ENCODE measurements at places on chromosomes 2 and 18.
A peak's percentile ranks its signal among the peaks of the same experiment; 100 is the strongest.

GRCh38 chr2:199329466-199329865, 128.3 kb downstream of the SATB2 start:
- DNase-seq, result no peak

GRCh38 chr2:85867556-85868292, 21.1 kb downstream of the ST3GAL5 start:
- no peak for DNase-seq

GRCh38 chr2:209687323-209687969, 84.2 kb upstream of the UNC80 start:
- no peak for DNase-seq

- DNase-seq, result peak; percentile 58
Measured at GRCh38 chr2:119826370-119826961, 66.7 kb downstream of the PTPN4 start.

- DNase-seq, result no peak
Measured at GRCh38 chr2:1674276-1674675, 70.0 kb downstream of the PXDN start.

- no peak for DNase-seq
Measured at GRCh38 chr18:45250479-45250878, 364.8 kb upstream of the SLC14A2 start.

DNA sequence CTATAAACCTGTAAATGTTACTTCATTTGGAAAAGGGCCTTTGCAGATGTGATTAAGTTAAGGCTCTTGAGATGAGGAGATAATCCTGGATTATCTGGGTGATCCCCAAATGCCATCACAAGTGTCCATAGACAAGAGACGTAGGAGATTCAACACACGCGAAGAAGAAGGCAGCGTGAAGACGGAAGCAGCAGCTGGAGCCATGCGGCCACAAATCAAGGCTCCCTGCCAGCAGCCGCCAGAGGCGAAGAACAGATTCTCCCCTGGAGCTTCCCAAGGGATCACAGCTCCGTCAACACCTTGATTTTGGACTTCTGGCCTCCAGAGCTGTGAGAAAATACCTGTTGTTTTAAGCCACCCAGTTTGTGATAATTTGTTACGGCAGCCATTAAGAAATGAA, 11.0 kb upstream of the VAPA start:
- DNase-seq, result no peak

DNA sequence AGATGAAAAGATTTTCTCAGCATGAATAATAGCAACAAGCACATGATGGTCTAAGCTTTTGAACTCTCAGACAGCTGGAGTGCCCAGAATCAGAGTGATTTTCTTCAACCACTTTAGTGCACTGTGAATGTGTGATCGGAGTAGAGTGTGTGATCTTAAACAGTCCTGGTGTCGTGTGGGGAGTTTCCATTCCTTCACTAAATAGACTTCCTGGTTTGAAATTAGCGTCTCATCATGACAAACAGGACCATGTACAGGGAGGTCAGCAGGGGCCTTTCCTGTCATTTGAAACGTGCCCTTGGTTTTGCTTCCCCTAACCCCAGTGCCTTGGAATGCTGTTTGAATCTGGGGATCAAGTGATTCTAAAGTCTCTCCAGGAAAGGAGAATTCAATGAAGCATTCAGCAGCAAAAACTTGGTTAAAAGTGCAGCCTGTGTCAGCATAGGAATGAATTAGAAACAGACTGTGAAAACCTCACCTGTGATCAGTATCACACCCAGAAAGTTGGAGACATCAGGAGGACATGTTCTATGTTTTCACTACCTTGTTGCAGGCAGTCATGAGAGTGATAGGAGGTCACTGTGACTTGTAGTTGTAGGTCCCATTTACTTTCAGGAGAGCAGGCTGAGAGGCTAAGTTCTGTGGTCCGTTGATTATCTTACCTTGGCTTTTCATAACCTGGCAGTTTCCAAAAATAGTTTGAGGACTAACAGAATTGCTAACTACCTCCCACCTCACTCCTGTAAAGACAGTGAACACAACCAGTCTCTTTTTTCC, 400.3 kb downstream of the MTX2 start:
- DNase-seq, result no peak

DNA sequence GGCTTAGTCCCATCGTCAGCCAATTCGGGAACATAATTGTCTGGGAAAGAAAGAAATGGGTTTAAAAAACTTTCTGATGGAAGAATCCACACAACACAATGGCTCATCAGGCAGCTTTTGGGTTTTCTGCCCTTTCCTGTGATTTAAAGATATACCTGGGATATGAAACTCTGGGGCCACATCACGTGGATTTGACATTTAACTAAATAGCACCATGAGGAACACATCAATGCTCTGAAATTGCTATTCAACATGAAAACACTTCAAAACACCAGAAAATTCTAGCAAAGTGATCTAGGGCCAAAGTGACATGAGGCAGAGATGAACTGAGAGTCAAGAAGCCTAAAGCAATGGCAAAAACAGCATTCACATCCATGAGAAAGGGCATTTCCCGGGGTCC, 237.5 kb upstream of the PXDN start:
- no peak for DNase-seq

GRCh38 chr2:229629039-229629438, 85.3 kb downstream of the DNER start:
- no peak for DNase-seq

DNA sequence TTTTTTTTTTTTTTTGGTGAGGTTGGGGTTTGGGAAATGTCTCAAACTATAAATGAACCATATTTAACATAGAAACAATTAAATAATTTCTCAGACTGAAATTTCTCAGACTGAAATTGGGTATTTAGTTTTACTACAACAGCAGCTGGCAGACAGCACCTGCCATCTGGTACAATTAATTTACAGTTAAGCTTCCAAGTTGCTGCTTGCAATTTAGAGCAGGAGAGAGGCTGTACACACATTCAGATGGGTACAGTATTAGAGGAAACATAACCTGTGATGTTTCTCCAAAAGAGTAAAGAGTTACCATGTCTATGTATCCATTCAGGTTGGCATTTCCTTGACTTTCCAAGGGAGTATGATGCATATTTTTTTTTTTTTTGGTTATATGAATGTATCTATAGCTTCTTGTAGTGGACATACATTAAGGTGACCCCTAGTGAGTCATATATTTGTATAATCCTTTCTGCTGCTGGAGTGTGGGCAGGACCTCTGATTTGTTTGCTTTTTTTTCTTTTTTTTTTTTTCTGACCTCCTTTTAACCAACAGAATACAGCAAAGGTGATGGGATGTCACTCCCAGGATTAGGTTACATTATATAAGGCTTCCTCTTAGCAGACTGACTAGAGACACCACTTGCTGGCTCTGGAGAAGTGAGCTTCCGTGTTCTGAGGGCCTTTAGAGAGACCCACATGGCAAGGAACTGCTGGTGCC, 201.7 kb downstream of the PTH2R start:
- DNase-seq, result no peak

- DNase-seq, result no peak
Measured at GRCh38 chr2:158153270-158154015, 51.8 kb downstream of the UPP2 start.

DNA sequence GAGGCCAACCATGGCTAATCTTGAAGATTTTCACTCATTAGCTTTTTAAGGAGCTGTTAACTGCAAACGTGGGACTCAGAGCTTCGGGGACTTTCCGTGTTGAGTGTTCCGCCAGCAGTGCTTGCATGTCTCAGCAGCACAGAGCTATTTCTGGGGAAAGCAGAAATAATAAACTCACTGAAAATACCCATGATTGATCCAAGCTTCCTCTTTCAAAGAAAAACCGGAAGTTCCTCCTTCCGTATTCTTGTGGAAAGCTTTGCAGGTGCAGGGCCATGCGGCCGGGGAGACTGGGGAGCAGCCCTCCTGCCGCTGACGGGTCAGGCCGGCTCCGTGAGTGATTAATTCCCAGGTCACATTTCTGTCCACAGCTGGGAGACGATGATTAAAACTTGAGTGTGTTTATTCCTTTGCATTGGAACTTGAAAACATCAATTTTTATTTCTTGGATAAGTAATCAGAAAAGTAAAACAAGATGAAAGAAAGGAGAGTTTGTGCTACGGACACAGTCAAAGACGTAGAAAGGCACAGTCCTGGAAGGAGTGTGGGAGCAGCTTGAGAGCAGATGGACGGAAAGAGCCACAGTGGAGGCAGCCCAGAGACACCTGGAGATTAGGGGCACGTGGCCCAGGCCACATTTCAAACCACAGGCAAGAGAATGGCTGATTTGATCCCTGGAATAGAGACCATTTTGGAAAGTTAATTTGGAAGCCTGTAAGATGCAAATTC, 54.2 kb upstream of the CTDP1 start:
- peak; percentile 7 for DNase-seq
